Stimulated activated CD8-positive, alpha-beta memory T cell treated with anti-CD3 and anti-CD28 coated beads, Interleukin-7, amount 100 ng/mL, for 4 hours (primary cell): ENCODE measurements at places on chromosomes 5 and 9.

GRCh38 chr5:119409235-119409815 lies 43.0 kb upstream of the HSD17B4 start:
- DNase-seq = no peak

GRCh38 chr9:100354121-100354800 lies 1.5 kb upstream of the TEX10 start:
- DNase-seq = no peak

DNA sequence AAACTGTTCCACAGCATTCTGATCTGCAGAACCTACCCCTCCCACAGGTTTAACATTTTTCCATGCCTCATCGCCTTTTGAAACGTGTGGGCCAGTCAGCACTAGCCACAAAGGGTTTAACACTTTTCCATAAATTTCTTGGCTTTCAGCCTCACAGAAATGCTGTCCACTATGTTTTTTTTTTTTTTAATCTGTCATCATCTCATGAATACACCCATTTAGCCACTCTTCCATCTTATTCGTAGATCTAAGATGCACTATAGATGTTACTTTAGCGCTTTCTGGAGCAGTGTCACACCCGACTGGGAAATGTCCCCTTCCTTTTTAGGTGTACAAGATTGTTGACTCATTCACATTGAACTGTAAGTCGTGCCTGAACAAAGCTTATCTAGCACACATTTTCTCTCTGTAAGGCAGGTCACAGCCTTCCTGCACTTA lies 62.3 kb downstream of the GCNT1 start:
- DNase-seq = no peak

DNA sequence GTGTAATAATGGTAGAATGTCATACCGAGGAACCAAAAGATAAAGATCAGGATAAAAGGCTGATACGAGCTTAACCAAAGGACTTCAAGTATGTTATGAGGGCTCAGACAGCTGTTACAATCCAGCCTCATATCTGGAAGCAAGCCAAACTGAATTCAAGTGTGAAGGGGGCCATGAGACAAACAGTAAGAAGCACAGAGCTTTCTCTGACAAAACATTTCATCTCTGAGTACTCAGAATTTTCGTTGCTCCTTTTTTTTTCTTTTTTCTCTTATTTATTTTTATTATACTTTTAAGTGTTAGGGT lies 52.9 kb upstream of the CD180 start:
- DNase-seq = no peak

- DNase-seq = no peak
Observed at GRCh38 chr5:126912616-126913200, 117.7 kb downstream of the MARCHF3 start.

GRCh38 chr5:91027405-91028139 lies 355.5 kb downstream of the ARRDC3 start:
- DNase-seq = no peak

GRCh38 chr9:137441289-137441934 lies at the start of gene ENTPD8:
ENTPD8 (minus strand) TSS chr9:137441357; CDS start chr9:137438285, 3,072 bp downstream.
- DNase-seq = no peak

GRCh38 chr9:107290619-107291018 lies 7.5 kb downstream of the RAD23B start:
- DNase-seq = no peak

- DNase-seq = no peak
Observed at GRCh38 chr9:112894699-112895098, 4.0 kb upstream of the SLC46A2 start.

DNA sequence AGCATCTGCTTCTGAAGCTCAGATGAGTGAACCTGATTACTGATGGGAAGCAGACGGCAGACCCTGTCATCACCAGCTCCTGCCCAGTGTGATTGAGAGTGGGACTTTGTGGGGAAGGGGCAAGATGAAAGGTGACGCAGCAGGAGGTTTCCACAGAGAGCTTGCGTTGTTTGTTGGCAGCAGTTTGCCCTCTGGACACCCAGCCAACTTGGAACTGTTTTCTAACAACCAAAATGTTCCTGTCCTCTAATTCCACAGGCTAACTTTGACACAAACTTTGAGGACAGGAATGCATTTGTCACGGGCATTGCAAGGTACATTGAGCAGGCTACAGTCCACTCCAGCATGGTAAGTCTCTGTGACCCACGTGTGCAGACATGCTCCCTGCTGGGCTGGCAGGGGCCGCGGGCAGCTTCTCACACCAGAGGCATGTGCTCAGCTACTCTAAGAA lies 20.9 kb downstream of the CYFIP2 start:
- DNase-seq = no peak

DNA sequence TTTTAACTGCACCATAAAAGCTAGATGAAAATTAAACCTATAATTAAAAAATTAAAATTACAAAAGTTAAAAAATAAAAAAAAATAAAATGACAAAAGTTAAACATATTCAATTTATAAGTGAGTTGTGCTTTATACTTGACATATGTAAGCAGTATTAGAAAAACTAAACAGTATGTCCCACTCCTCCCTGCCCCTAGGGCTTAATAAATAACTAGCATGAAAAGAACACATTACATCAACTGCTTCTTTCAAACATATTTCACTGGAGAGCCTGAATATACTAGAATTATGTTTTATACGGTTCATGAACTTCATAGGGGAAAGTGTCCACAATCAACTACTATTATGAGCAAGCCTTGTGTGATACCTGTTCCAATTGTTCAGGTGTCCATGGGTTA lies 47.6 kb downstream of the ECPAS start:
- DNase-seq = no peak

- DNase-seq = no peak
Observed at GRCh38 chr5:142617416-142618129, 68.3 kb downstream of the FGF1 start.

- no peak for DNase-seq
Observed at GRCh38 chr5:53084546-53085255, 24.9 kb downstream of the MOCS2 start.

GRCh38 chr5:107487056-107487542 lies 183.6 kb downstream of the EFNA5 start:
- no peak for DNase-seq
